IMR-90 (cell line): ENCODE measurements at places on chromosomes 1 and 21.

DNA sequence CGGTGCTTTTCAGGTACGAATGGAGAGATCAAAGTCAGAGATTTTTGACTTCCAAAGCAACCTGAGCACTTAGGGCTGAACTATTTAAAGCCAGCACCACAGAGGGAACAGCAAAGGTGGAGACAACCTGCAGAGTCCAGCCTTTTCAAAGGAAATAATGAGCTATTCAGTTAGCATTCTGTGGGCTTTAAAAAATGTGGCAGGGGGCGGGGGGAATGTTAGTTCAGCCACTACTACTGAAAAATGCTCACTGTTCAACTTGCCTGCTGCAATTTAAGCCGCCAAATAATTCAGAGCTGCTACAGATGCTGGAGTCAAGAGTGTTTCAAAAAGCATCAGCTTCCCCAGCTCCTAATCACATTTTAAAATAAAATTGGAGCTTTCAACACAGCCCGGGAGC is 473.3 kb upstream of the PLXNA2 start:
- H3K27ac ChIP-seq, result no peak overlapping the region
- no peaks in the 10 kb centered on the region for H3K36me3 ChIP-seq
- no peak for DNase-seq
- H3K4me1 ChIP-seq, result no peaks in the 10 kb centered on the region
- no peaks in the 10 kb centered on the region for H3K27me3 ChIP-seq

GRCh38 chr1:147478521-147478920 is 62.8 kb upstream of the BCL9 start:
- no peak overlapping the region for H3K4me3 ChIP-seq
- no peaks in the 10 kb centered on the region for H3K27me3 ChIP-seq
- H3K4me1 ChIP-seq, result no peaks in the 10 kb centered on the region
- DNase-seq, result no peak
- no peaks in the 10 kb centered on the region for H3K36me3 ChIP-seq

- H3K4me1 ChIP-seq, result peaks cover 5% of the 10 kb centered on the region
- no peak overlapping the region for H3K4me3 ChIP-seq
- H3K36me3 ChIP-seq, result no peaks in the 10 kb centered on the region
- peak; percentile 73 for DNase-seq
- H3K27me3 ChIP-seq, result no peaks in the 10 kb centered on the region
These were observed 10.6 kb upstream of the LRRC39 start for GRCh38 chr1:100188617-100189016.

GRCh38 chr21:36509973-36510664 is 30.2 kb upstream of the CLDN14 start:
- H3K4me1 ChIP-seq, result no peaks in the 10 kb centered on the region
- no peak overlapping the region for H3K4me3 ChIP-seq
- no peaks in the 10 kb centered on the region for H3K36me3 ChIP-seq

GRCh38 chr1:71589005-71589404 is 508.2 kb upstream of the ZRANB2 start:
- no peak for DNase-seq
- no peak overlapping the region for H3K27ac ChIP-seq
- no peaks in the 10 kb centered on the region; the same call in 1 of the 2 replicates for H3K36me3 ChIP-seq
- no peaks in the 10 kb centered on the region for H3K27me3 ChIP-seq

- no peak overlapping the region for H3K4me3 ChIP-seq
- DNase-seq, result no peak
- H3K36me3 ChIP-seq, result no peaks in the 10 kb centered on the region
- H3K4me1 ChIP-seq, result no peaks in the 10 kb centered on the region
These were observed 96.6 kb downstream of the SLC44A5 start for GRCh38 chr1:75514270-75514669.

DNA sequence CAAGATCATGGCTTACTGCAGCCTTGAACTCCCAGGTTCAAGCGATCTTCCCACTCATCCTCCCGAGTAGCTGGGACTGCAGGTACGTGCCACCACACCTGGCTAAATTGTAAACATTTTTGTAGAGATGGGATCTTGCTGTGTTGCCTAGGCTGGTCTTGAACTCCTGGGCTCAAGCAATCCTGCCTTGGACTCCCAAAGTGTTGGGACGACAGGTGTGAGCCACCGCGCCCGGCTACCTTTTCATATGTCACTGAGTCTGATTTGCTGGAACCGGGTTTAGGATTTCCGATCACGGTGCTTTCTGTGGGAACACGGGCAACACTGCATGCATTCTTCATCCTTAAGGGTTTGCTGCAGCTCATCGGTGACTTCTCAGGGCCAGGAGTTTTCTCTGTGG is 32.2 kb upstream of the PCBP3 start:
- no peaks in the 10 kb centered on the region for H3K36me3 ChIP-seq
- H3K27me3 ChIP-seq, result peaks cover 44% of the 10 kb centered on the region
- H3K4me1 ChIP-seq, result peaks cover 6% of the 10 kb centered on the region
- H3K4me3 ChIP-seq, result no peak overlapping the region

GRCh38 chr1:46942086-46942485 is 810 bp upstream of the CYP4A11 start:
- no peaks in the 10 kb centered on the region for H3K27me3 ChIP-seq
- no peaks in the 10 kb centered on the region for H3K36me3 ChIP-seq

DNA sequence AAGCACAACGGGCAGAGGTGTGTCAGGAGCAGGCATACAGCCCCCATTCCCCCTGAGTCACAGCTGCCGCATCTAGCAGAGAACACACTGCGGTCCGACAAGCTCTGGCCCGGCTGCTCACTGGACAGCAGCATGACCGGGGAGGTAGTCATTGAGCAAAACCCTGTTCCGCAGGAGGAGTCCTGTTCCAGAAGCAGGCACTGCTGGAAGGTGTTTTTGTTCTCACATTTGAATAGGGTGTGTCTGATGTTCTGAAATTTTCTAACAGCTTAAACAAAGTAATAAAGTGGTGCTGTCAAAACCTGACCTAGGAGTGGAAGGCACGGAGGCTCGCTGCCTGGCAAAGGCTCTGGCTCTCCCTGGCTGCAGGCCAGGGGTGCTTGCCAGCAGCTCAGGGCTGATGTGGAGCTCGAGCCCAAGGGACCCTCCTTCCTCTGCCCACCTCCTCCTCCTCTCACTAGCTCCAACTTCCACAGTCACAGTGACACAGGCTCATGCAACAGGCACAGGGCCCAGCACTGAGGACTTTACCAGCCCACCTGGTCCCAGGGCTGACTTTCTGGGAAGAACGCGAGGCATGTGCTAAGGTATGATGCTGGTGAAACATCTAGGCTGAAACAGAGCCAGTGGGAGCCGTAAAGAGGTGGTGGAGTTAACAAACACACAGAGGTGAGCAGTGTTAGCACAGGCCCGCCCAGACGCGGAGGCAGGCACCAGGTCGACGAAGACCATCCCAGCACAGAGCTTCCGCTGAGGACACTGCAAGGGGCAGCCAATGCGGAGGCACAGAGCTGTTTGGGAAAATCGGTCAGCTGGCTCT is 118.6 kb upstream of the IFFO2 start:
- no peak overlapping the region for H3K27ac ChIP-seq
- no peak for DNase-seq
- H3K36me3 ChIP-seq, result peaks cover 71% of the 10 kb centered on the region
- H3K27me3 ChIP-seq, result no peaks in the 10 kb centered on the region

- no peaks in the 10 kb centered on the region; the same call in 1 of the 2 replicates for H3K27me3 ChIP-seq
- H3K4me3 ChIP-seq, result no peak overlapping the region
- H3K4me1 ChIP-seq, result peaks cover 2% of the 10 kb centered on the region; the same call in 1 of the 2 replicates
- DNase-seq, result no peak
- no peaks in the 10 kb centered on the region for H3K36me3 ChIP-seq
These were observed 30.3 kb upstream of the PPP2R5A start for GRCh38 chr1:212254853-212255363.

- H3K27ac ChIP-seq, result peak overlapping the region; percentile 63
- no peaks in the 10 kb centered on the region for H3K36me3 ChIP-seq
- H3K27me3 ChIP-seq, result no peaks in the 10 kb centered on the region
- peaks cover 47% of the 10 kb centered on the region for H3K4me1 ChIP-seq
- no peak overlapping the region for H3K4me3 ChIP-seq
- no peak for DNase-seq
These were observed 24.2 kb downstream of the TMEM51 start for GRCh38 chr1:15177710-15178166.
